Omental fat pad (tissue), 4 donors: ENCODE measurements at places on chromosomes 4 and X.
A peak's percentile ranks its signal among the peaks of the same experiment; 100 is the strongest.

DNA sequence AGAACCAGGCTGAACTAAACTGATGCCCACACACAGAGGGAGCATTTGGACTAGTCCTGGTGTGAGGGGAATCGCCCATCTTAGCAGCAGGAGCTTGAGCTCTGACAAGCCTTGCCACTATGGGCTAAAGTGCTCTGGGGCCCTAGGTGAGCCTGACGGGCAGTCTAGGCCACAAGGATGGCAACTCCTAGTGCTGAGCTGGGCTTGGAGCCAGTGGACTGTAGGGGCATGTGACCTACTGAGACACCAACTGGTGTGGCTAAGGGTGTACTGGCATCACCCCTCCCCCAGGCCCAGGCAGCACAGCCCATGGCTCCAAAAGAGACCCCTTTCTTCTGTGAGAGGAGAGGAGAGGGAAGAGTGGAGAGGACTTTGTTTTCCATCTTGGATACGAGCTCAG lies 14.5 kb downstream of the CENPU start:
- DNase-seq = no peak

DNA sequence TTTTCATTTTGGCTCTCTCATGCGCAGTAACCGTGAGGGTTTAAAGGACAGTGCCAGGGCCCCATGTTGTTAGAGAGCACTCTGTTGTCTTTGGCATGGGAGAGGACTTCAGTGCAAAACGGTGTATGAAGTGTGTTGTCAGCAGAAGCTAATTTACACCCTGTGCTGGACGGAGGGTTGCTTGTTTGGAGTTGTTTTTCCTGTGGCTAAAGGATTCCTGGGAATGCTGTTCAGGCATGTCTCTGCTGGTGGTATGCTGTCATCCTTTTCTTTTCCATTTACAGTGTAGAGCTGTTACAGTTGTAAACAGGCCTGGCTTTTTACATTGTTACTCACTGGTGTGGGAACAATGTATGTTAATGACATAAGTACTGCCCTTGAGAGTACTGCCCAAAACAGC lies 206.3 kb downstream of the CBR4 start:
- no peak for DNase-seq

GRCh38 chr4:109091727-109092409 lies 210.6 kb downstream of the COL25A1 start:
- DNase-seq = no peak

DNA sequence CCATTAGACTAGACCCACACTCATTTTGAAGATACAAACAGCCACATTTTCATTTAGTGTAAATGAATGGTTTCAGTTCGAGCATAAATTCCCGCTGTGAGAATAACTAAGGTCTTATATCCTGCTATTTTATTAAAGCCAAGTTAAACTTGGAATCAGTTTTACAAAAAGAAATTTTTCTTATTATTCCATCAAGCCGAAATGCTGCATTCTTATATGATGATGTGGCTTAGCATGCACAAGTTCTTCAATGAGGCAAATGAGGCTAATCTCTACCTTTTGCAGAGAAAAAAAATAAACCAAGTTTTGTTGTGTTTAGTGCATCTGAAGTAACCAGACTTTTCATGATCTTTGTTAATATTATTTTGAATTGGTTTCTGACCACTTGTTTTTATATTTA lies 953.9 kb upstream of the PCDH10 start:
- no peak for DNase-seq

DNA sequence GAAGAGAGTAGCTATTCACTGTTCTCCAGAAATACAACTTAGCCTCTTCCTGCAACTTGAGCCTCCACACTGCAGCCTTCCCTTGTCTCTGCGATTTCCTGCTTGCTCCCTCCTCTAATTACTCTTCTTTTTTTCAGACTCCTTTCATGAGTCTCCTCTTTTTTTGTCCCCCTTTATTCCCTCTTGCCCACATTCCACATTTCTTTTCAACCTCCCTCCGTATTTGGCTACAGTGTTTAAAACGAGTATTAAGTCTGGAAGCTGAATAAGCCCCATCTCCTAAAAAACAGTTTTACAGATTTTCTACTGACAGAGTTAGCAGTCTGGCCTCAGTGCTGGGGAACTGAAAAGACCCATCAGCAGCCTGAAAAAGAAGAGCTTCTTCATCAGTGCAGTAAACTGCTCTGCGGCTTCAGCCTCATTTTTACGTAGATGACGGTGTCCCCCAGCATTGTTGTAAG lies 141.5 kb downstream of the TENM3 start:
- DNase-seq = no peak

DNA sequence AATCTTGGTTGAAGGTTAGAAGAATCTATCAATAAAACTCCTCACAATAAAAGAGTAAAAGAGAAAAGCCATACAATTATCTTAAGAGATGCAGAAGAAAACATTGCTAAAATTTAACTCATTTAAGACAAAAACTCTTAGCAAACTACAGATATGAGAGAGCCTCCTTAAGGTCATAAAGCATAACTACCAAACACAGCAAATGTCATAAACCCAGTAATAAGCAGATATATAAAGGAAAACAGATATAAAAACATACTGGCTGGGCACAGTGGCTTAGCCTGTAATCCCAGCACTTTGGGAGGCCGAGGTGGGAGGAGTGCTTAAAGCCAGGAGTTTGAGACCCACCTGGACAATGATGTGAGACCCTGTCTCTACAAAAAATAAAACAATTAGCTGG lies 165.3 kb downstream of the FAM13A start:
- DNase-seq = no peak

DNA sequence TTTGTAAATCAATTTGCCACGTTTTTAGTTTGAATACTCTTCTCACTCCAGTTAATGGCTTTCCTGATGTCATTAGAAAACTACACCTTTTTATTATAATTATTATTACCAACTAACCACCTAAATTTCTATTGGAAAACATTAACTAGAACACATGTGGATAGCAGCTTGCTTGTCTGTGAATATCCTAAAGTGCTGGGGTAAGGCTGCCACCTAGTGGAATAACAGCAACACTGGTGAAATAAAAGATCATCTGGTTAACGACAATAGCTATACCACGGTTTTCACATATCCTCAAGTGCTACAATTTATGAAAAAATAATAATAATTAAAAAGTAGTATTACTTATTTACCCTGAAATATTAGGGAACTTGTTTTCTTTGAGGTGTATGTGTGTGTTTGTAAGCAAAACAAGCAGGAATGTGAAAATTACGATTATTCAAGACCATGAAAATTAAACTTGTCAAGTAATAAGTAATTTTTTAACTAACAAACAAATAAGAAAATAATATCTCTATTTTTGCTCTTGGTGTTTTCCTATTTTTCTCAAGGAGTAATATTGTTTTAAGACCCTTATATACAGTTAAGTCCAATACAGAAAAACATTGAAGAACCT lies 130.1 kb upstream of the TECRL start:
- DNase-seq = no peak

GRCh38 chr4:38684951-38685844 lies 21.2 kb downstream of the KLF3 start:
- DNase-seq = no peak

GRCh38 chrX:110847334-110847733 lies 51.7 kb upstream of the CHRDL1 start:
- DNase-seq = no peak

- DNase-seq = no peak
Measured at GRCh38 chr4:87313756-87314155, 8.9 kb downstream of the HSD17B13 start.

- peak; percentile 25 for DNase-seq
Measured at GRCh38 chr4:2935762-2936743, 27.2 kb downstream of the NOP14 start.

- DNase-seq = no peak
Measured at GRCh38 chr4:147284256-147284835, 196.6 kb upstream of the EDNRA start.

DNA sequence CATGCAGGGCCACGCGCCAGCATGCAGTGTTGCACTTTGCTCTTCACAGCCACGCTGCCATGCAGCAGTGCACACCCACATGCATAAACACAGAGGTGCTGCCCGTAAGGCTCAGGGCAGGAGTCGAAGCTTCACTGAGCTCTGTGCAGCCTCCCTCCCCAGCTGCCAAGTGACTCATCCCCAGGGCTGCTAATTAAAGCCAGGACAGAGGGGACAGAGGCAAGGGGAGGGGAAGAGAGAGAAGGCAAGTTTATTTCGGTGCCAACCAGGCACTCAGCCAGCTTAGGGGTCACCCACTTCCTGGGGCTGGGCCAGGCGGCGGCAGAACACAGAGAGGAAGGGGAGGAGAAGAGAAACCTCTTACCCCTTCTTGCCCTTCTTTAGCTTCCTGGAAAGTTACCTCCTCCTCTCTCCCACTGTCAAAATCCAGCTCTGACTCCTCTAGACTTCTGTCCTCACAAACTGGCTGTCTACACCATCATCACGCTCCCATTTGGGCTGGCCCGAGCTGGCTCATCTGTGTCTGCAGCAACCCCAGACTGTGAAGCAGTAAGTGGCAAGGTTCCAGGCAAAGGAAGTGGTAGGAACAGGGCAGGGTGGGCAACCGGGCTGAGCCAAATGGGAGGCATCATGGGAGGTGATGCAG lies 6.2 kb upstream of the IQSEC2 start:
- no peak for DNase-seq

GRCh38 chr4:137952116-137952515 lies 290.0 kb downstream of the SLC7A11 start:
- no peak for DNase-seq

- no peak for DNase-seq
Measured at GRCh38 chr4:118950224-118950623, 61.6 kb downstream of the SYNPO2 start.

GRCh38 chr4:168151327-168151726 lies 59.0 kb downstream of the ANXA10 start:
- DNase-seq = no peak

DNA sequence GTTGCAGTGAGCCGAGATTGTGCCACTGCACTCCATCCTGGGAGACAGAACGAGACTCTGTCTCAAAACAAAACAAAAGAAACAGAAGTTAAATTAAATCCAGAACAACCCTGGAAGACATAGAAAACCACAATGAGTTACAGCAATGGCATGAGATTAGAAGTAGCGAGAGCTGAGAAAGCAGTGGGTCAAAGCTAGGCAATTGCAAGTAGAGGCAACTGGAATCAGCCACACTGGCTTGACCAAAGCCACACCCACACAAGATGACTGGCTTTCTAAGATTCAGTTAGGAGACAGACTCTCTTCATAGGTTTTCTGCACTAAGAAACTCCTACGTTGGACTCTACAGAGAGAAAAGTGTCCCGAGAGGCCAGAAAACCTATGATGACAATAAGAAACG lies 443.0 kb downstream of the GPM6A start:
- no peak for DNase-seq

DNA sequence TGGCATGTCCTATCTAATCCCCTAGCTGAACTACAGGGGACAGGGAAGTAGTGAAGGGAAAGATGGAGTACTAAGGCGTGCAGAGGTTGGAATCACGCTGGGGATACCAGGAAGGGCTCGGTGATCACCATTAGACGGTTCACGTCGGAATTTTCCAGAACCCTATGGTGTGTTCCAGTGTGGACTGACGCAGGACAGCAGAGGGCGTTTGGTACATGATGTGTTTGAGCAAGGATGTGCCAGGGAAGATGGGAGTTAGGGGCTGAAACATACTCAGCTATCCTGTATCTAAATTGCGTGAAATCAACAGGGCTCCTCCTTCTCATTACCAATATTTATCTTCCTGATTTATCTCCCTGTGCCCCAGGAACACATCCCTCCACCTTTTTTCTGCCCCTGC lies 33.7 kb downstream of the PRPS2 start:
- no peak for DNase-seq

GRCh38 chr4:186472948-186473347 lies 82.4 kb downstream of the MTNR1A start:
- DNase-seq = no peak

DNA sequence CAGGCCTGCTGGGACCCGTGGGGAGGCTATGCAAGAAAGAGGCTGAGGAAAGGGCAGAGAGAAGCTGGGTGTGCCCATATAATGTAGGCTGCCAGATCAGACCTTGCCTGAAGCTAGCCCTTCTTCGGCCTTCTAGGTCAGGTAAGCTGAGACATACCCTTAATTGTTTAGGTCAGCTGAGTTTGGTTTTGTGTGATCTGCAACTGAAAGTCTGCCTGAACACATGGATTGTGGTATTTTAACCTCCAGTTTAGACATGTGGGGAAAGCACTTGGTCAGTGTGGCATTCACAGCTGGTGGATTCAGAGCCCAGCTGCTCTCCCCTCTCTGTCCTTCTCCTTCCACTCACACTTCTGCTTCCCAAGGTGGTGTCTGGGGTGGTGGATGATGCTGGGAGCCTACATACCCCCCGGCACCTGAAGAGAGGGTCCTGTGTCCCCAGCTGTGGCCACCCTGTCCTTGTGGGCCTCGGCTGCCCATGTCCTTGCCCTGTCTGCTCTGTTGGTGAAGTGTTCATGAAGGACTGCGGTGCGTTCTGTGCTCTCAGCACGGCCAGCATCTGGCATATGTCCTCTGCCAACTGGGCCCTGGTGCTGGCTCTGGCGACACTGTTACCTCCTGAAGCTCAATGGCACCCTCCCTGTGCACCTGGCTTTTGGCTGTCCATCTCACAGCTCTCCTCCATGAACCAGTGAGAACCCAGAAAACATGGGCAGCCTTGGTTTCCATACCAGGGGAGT lies 82.1 kb downstream of the NAT8L start:
- DNase-seq = no peak
